HCEC 1CT (cell line): ENCODE measurements at places on chromosomes 4 and X.

DNA sequence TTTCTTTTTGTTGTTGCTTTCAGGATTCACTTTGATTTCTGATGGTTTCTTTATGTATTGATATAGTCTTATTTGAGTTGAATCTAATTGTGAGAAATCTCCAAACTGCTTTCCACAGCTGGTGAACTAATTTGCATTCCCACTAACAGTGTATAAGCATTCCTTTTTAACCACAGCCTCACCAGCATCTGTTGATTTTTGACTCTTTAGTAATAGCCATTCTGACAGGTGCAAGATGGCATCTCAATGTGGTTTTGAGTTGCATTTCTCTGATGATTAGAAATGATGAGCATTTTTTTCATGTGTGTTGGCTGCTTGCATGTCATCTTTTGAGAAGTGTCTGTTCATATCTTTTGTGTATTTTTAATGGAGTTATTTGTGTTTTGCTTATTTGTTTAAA lies 1023.1 kb downstream of the SH3BGRL start:
- DNase-seq, result no peak

DNA sequence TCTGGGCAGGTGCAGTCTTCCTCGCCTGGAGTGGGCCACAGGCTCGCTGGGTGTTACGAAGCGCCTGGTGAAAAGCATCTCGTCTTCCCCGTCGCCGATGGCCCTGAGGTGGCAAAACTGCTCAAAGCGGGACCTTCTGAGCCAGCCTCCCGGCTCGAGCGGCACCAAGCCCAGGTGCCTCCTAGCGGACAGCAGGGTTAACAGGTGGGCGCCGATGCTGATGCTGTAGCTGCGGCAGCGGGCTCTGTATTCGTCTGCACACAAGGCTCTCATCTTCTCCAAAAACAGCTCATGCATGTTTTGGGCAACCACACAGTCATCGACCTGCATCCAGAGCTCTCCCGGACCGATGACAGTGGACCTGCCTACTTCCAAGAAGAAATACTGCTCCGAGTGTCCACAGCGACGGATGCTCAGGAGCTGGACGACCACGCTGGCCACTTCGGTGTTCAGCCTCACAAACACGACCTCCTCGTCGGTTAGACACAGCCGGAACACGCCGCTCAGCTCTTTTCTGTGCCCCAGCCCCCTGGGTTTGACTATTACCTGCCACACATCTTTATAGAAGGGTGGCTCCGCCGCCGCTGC lies 1.2 kb downstream of the IRS4 start:
- DNase-seq, result no peak

DNA sequence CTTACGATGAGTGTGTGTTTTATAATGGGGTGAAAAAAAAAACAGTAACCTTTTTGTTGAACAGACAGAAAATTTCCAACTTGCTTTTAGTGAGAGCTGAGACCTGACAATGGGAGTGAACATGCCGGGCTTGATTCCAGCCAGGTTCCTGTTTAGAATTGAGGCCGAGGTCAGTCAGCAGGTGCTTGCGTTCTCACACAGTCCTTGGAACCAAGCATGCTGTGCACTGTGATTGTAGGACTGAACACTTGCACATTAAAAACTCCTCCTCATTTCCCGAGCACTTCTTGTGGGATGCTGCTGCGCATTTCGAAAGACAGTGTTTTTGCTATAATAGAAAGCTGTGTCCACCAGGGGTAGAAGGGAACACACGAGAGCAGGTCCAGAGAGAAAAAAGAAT lies 51.8 kb downstream of the TMEM131L start:
- DNase-seq, result no peak

- no peak for DNase-seq
Measured at GRCh38 chr4:77196866-77197265, 39.9 kb downstream of the CCNG2 start.

- DNase-seq, result no peak
Measured at GRCh38 chr4:8553216-8553615, 27.0 kb upstream of the GPR78 start.

GRCh38 chr4:85829276-85830051 lies 354.5 kb downstream of the ARHGAP24 start:
- DNase-seq, result no peak

- DNase-seq, result peak; percentile 82
Measured at GRCh38 chr4:149409146-149409545, 406.5 kb downstream of the IQCM start.

GRCh38 chr4:150982557-150983233 lies 32.4 kb downstream of the LRBA start:
- no peak for DNase-seq
